ENCODE measurements at places on chromosomes 6 and 20.

- DNase-seq, result no peak
These were observed 6.3 kb downstream of the IPCEF1 start for GRCh38 chr6:154350293-154350692.

GRCh38 chr20:58236612-58237317 is 8.3 kb upstream of the ANKRD60 start:
- DNase-seq, result peak; percentile 94

GRCh38 chr20:17825960-17826843 is 126.4 kb downstream of the BANF2 start:
- peak; percentile 37 for DNase-seq

GRCh38 chr6:45721665-45722064 is 294.0 kb downstream of the CLIC5 start:
- DNase-seq, result no peak

- no peak for DNase-seq
These were observed 67.4 kb upstream of the BMP6 start for GRCh38 chr6:7658543-7658942.

GRCh38 chr6:166244353-166245045 is 63.7 kb downstream of the PRR18 start:
- DNase-seq, result peak; percentile 44

DNA sequence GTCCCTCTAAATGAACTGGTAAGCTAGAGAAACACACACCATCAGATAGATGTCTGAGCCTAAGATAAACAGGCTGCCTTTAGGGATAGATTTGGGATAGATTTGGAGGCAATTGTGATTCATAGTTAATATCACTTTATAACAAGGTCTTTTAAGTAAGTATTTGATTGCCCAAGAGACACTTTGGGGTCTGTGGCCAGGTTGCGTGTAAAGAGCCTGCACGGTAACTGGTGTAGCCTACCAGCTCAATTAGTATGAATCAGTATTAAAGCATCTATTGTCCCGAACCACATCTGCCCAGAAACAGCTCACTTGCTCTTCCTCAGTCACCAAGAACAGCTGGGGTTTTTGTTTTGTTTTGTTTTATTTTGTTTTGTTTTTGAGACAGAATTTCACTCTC is 193.3 kb downstream of the SASH1 start:
- no peak for DNase-seq

DNA sequence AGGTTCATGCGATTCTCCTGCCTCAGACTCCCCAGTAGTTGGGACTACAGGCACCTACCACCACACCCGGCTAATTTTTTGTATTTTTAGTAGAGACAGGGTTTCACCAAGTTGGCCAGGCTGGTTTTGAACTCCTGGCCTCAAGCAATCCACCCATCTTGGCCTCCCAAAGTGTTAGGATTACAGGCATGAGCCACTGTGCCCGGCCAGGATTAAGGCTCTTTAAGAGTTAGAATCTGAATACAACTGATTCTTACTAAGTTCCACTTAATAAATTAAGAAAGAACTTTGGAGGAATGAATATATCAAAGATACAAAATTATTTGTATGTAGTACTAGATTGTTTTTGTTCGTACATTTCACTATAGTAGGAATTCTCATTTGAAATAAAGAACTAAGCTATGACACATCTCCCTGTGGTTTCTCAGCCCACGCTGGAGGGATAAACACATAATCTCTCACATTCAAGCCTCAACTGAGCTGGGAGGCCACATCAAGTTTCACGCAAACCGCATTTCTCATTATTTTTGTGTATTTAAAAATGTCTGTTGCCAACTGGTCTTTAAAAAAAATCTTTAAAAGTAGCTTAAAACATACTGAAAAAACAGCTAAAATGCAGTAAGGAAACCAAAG is 34.2 kb downstream of the DTNBP1 start:
- peak; percentile 67 for DNase-seq

DNA sequence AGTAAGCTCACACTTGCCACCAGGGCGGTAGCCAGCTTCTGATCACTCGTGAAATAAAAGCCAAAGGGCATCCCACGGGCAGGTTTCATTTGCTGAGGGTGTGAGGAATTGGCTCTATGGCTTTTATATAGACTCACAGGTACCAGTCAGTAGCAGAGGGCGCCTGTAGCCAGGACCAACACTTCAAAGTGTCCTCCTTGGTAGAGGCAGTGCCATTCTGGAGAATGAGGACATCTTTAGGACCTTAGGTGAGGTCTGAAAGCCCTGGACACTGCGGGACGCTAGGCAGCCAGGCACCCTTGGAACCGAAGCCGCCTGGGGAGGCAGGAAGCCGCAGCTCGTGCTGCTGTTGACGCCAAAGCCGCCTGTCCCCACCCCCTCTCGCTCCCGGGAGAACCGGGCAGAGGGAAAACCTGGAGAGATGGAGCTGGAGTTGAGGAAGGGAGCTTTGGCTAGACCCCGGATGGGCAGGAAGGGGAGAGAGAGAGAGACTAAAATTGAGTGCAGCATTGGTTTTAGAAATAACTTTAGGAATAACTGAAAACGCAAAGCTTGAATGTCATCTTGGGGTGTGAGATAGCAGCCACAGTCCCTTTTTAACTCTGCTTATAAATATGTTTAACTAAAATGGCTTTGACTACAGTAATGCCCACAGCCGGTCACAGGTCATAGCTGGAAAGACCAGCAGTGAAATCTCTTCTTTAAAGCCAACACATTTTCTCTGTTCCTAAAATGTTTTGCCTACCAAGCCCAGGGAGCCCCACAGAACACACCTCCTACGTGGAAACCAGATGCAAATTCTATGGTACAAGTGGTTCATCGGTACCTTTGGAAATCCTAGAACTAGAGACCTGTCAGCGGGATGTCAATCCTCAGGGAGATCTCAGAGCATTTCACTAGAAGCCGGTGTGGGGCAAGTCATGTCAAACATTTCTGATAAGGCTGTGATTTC is 128.5 kb upstream of the CDYL start:
- peak; percentile 44 for DNase-seq

- DNase-seq, result no peak
These were observed 71.2 kb downstream of the CBLN4 start for GRCh38 chr20:55934146-55934545.

GRCh38 chr6:9204171-9204570 is 768.8 kb upstream of the SLC35B3 start:
- DNase-seq, result no peak
